NCI-H69 (cell line): ENCODE measurements at places on chromosomes 12 and 14.

- DNase-seq: no peak
Observed at GRCh38 chr14:101047326-101047725, 143.8 kb upstream of the RTL1 start.

DNA sequence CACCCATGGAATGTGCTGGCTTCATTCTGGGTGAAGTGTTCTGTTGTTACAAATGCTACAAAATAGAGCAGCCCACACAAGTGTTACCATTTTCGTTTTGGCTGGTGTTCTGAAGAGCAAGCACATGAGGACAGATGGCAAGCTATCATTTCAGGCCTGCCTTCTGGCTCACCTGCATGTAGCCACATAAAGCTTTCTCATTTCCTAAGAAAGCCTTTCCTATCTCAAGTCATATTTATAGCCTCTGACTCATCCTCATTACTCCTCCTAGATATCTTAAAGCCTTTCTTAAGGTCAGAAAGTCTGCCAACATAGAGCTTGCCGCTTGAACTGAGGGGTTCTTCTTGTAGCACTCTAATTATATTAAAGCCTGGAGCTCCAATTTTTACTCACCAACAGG lies 89.0 kb downstream of the PTPRR start:
- DNase-seq: no peak

- DNase-seq: no peak
Observed at GRCh38 chr12:94165670-94166364, 17.4 kb downstream of the PLXNC1 start.

- peak; percentile 41 for DNase-seq
Observed at GRCh38 chr12:62779488-62779887, 155.5 kb downstream of the PPM1H start.
